ENCODE measurements at places on chromosomes 11 and 22. TPM values are rescaled to one million over a fixed set of nuclear protein-coding genes. Genes with fewer than 3 reads are reported as not detected.

- H3K36me3 ChIP-seq, result no peaks in the 10 kb centered on the region
- DNase-seq, result no peak
- H3K4me3 ChIP-seq, result no peak overlapping the region
- H3K4me1 ChIP-seq, result no peaks in the 10 kb centered on the region
Observed at GRCh38 chr11:59708537-59708936, 5.1 kb downstream of the OR10V1 start.

DNA sequence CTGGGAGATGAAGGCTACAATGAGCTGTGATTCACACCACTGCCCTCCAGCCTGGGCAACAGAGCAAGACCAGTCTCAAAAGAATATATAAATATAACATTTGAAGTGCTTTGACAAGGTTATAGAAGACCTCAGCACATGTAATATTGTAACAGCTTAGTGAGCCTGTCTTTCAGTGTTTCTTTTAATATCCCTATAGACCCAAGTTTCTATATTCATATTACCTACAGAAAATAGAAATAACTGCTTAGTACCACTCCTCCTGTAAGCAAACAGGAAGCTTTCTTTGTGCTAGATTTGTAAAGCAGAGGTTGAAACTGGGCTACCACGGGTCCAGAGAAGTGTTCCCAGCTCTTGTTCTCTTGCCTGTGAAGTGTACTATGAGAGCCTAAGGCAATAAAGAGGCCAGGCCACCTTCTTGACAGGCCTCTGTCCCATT, 68.2 kb downstream of the PPP2R1B start:
- no peak overlapping the region for H3K4me3 ChIP-seq
- DNase-seq, result no peak
- H3K27ac ChIP-seq, result no peak overlapping the region

DNA sequence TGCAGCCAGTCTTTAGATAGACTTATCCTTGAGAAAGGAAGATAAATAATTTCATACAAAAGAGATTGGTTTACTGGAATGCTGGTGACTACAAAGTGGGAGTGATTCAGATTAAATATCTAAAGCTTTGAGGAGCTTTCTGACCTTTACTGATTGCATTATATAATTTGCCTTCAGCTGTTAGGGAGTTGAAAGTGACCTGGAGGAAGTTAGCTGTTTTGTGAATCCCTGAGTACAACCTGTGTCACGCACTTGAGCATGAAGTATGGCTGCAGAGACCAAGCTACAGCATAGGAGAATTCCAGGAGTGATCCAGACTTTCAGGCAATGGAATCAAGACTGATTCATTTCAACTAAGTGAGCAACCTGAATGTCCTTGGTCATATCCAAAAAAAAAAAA, 1848.3 kb upstream of the RAG2 start:
- H3K36me3 ChIP-seq, result no peaks in the 10 kb centered on the region
- H3K4me3 ChIP-seq, result no peak overlapping the region
- H3K27me3 ChIP-seq, result no peaks in the 10 kb centered on the region
- no peak for DNase-seq
- no peaks in the 10 kb centered on the region for H3K4me1 ChIP-seq
- H3K27ac ChIP-seq, result no peak overlapping the region

- H3K4me1 ChIP-seq, result no peaks in the 10 kb centered on the region
- no peak for DNase-seq
- no peaks in the 10 kb centered on the region for H3K27me3 ChIP-seq
- no peak overlapping the region for H3K4me3 ChIP-seq
- H3K27ac ChIP-seq, result no peak overlapping the region
- no peaks in the 10 kb centered on the region for H3K36me3 ChIP-seq
Observed at GRCh38 chr11:79129702-79130101, 311.1 kb downstream of the TENM4 start.

- H3K36me3 ChIP-seq, result no peaks in the 10 kb centered on the region
- H3K4me1 ChIP-seq, result no peaks in the 10 kb centered on the region
- H3K27me3 ChIP-seq, result no peaks in the 10 kb centered on the region
- DNase-seq, result no peak
Observed at GRCh38 chr11:16572945-16573344, 165.5 kb upstream of the C11orf58 start.

DNA sequence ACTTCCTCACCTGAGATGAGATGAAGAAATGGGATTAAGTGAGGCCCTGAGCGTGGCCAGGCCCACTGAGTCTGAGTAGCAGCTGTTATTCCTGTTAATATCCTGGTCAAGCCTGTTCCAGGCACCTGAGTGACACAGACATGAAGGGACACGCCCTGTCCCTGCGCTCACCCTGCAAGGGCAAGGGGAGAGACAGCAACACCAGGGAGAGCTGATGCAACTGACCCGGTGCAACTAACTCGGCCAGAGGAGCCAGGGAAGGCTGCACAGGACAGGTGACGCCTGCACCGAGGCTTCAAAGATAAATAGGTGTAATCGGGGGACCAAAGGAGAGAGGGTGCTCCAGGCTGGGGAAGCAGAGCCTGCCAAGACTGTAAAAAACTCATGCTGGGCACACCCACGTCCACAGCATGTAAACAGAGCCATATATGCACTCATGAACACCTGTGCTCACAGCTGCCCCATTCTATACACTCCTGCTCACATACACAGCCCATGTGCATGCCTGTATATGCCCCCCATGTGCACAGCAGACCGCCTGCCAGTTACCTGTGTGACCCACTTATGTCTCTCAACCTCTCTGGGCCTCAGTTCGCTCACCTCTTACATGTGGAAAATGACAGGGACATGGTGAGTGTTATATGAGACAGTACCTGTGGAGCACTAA, 22.8 kb upstream of the GCAT start:
- H3K36me3 ChIP-seq, result no peaks in the 10 kb centered on the region
- no peak for DNase-seq
- H3K4me3 ChIP-seq, result no peak overlapping the region
- H3K4me1 ChIP-seq, result no peaks in the 10 kb centered on the region

Gene YPEL4
- 0.97 TPM for total RNA-seq

DNA sequence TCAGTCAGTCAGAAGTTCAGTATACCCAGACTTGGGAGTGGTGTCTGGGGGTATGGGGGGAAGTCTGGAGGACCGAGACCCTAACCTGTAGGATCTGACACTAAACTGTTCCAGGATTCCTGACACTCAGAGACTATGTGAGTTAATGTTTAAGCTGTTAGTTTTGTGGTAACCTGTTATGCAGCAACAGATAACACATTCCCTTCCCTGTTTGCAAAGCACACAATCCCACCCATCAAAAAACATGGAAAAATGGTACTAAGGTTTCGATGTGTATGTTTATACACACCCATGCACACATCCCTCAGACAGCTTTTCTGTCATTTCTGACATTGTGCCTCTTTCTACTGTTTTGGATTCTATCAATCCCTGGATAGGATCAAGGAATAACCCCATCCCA, 27.6 kb downstream of the ZNF280B start:
- no peaks in the 10 kb centered on the region for H3K4me1 ChIP-seq
- no peaks in the 10 kb centered on the region for H3K27me3 ChIP-seq
- H3K4me3 ChIP-seq, result no peak overlapping the region

- H3K27ac ChIP-seq, result no peak overlapping the region
- H3K36me3 ChIP-seq, result no peaks in the 10 kb centered on the region
- DNase-seq, result no peak
- H3K4me3 ChIP-seq, result no peak overlapping the region
Observed at GRCh38 chr11:45289369-45289768, 3.2 kb upstream of the SYT13 start.

GRCh38 chr11:6203327-6203726, 2.0 kb upstream of the C11orf42 start:
- no peak overlapping the region for H3K27ac ChIP-seq
- no peaks in the 10 kb centered on the region for H3K27me3 ChIP-seq
- no peaks in the 10 kb centered on the region for H3K4me1 ChIP-seq
- no peaks in the 10 kb centered on the region for H3K36me3 ChIP-seq
- no peak for DNase-seq
- no peak overlapping the region for H3K4me3 ChIP-seq

- no peaks in the 10 kb centered on the region for H3K4me1 ChIP-seq
- no peak for DNase-seq
- no peaks in the 10 kb centered on the region for H3K36me3 ChIP-seq
- no peaks in the 10 kb centered on the region for H3K27me3 ChIP-seq
- no peak overlapping the region for H3K27ac ChIP-seq
Observed at GRCh38 chr11:64384028-64384737, 25.2 kb downstream of the RPS6KA4 start.

DNA sequence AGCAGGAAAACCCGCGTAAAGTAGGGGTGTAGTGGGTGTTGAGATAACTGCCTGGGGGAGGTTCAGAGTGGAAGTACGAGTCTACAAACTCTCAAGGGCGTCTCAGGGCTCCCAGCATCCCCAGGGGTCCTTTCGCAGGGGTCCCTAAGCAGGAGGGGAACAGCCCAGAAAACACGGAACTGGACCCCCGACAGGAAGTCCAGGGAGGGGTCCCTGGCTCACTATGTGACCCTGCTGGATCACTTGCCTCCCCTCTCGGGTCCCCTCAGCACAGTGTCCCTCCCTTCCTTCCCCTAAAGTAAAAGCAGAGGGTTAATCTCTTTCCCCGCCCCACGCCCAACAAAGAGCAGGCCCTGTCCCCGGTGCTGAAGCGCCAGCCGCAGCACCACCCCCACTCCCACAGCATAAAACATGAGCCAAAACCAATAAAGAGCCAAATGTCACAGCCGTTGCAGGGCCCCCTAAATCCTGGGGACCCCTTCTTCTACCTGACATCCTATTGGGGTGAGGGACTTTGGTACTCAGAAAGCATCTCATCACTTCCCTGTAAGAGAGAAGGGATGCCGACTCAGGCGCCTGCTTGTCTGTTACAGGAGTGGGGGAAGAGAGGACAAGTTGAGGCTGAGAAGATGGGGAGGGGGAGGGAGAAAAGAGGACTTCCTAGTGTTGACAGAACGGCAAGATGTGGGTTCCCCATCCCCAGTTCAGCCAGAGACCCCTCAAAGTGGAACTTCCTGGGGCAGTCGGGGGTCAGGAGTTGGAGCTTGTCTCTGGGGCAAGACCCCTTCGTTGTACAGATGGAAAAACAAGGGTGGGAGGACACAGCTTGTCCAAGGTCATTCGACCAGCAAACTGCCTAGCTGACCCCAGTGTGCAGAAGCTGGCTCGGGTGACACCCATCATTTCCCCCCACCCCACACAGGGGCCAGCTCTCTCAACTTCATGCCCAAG, 1.4 kb upstream of the NEFH start:
- no peak overlapping the region for H3K4me3 ChIP-seq
- H3K36me3 ChIP-seq, result no peaks in the 10 kb centered on the region
- no peak overlapping the region for H3K27ac ChIP-seq

Gene PLEKHA7
- total RNA-seq, result 9.9 TPM

Gene GGTLC2
- total RNA-seq, result not detected

Gene SEPTIN3
- total RNA-seq, result 0.63 TPM

Gene USP35
- total RNA-seq, result 26.8 TPM

Gene LRP5
- 103 TPM for total RNA-seq

Gene DERL3
- total RNA-seq, result 3.9 TPM

DNA sequence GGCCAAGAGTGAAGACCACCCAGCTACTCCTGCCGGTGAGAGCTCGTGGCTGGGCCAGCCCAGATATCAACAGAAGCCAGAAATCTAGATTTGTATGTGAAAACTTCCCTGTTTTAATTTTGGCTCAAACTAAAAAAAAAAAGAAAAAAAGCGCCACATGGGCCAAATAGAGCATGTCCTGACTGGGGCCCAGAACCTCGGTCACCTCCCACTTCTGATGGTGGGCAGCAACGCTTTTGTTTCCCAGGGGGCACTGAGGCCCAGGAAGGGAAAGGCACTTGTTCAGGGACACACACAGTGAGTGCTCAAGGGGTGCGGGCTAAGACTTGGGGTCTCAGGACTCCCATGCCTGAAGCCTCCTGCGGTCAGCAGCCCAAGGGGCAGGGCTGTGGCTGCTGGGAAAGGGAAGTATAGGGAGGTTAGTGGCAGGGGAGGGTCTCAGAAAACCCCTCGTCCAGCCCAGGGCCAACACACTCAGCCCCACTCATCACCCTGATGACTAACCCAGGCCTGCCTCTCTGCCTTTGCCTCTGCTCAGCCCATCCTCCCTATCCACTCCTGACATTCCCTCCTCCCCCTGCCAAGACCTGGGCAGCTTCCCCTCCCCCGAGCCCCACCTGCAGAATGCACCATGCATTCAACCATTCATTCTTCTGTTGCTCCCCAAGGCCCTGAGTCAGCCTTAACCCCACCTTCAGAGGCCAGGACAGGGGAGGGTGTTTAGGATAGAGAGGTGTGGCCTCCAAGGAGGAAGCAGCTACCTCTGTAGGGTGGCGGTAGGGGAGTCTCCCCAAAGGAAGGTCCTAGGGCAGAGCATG, 30.0 kb upstream of the TCF20 start:
- H3K4me1 ChIP-seq, result no peaks in the 10 kb centered on the region
- no peak overlapping the region for H3K27ac ChIP-seq
- H3K27me3 ChIP-seq, result no peaks in the 10 kb centered on the region
- H3K36me3 ChIP-seq, result no peaks in the 10 kb centered on the region

Gene P2RY6
- 12.0 TPM for total RNA-seq

Gene TUB
- total RNA-seq, result 12.9 TPM

DNA sequence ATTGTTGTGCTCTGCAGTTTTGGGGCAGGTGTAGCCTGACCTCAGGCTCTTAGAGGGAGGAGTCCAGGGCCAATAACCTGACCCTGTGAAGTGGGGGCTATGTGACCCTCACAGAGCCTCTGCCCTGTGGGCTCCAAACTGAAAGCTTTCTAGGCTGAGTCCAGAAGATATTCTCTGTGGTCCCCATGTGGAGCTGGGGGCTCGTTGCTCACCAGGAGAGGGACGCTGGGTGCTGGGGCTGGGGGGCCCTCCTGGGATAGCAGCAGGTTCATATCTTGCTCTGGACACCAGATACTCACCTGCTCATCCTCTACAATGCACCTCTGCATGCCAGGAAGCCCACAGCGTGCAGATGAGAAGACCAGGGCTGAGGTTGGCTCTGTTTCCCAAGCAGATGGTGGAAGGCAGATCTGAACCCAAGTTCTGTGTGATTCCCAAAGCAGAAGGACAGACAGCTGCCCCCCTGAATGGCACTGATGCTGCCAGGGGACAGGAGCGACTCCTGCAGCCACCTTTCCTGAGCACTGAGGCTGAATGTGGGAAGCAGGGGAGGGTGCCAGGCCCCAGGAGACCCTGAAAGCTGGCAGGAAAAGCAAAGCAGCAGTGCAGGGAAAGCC, 1022.0 kb downstream of the TBC1D22A start:
- peak; percentile 38 for DNase-seq
- H3K27ac ChIP-seq, result no peak overlapping the region
- H3K4me1 ChIP-seq, result no peaks in the 10 kb centered on the region

DNA sequence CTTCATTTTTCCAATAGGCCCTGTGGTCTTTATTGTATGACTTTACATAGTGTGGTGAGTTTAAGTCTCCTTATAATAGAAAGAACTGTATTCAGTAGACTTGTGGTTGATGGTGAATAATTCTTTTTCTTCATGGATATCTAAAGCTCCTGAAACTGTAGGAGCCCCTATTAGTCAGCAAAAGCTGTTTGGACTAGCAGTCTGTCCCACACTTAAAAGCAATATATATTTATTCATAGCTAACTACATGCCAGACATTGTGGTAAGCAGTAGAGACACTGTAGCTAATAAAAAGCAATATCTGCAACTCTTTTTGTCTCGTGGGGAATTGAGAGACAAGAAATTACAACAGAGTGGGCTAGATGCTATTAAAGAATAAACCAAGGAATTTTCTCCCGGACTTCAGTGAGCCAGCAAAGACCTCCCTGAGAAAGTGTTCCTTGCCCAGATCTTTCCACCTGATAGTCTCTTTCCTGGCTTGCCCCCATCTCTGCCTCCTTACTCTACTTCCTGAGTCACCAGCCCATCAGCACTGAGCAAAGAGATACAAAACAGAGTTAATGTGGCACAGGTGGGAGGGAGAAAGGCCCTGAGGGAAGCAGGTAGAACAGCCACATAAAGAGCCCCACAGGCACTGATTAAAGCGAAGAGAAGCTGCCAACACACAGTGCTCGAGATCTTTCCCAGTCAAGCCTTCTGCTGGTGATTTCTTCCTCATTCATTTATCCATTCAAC, 1.4 kb upstream of the OR52W1 start:
- H3K4me3 ChIP-seq, result no peak overlapping the region
- no peaks in the 10 kb centered on the region for H3K36me3 ChIP-seq
- no peak for DNase-seq
- H3K4me1 ChIP-seq, result no peaks in the 10 kb centered on the region
- no peak overlapping the region for H3K27ac ChIP-seq
